ENCODE measurements at places on chromosomes 6 and 20. TPM values are rescaled to one million over a fixed set of nuclear protein-coding genes. Genes with fewer than 3 reads are reported as not detected.

- no peak overlapping the region for H3K27ac ChIP-seq
- no peak overlapping the region for H3K4me3 ChIP-seq
- no peak for DNase-seq
- H3K27me3 ChIP-seq: no peaks in the 10 kb centered on the region
These were observed 19.7 kb upstream of the HLA-DRB1 start for GRCh38 chr6:32609391-32609730.

- no peak for DNase-seq
- H3K4me1 ChIP-seq: peaks cover 11% of the 10 kb centered on the region
- no peaks in the 10 kb centered on the region for H3K36me3 ChIP-seq
- H3K27ac ChIP-seq: no peak overlapping the region
- no peaks in the 10 kb centered on the region for H3K27me3 ChIP-seq
These were observed 87.7 kb downstream of the EPB41L2 start for GRCh38 chr6:130975325-130975724.

DNA sequence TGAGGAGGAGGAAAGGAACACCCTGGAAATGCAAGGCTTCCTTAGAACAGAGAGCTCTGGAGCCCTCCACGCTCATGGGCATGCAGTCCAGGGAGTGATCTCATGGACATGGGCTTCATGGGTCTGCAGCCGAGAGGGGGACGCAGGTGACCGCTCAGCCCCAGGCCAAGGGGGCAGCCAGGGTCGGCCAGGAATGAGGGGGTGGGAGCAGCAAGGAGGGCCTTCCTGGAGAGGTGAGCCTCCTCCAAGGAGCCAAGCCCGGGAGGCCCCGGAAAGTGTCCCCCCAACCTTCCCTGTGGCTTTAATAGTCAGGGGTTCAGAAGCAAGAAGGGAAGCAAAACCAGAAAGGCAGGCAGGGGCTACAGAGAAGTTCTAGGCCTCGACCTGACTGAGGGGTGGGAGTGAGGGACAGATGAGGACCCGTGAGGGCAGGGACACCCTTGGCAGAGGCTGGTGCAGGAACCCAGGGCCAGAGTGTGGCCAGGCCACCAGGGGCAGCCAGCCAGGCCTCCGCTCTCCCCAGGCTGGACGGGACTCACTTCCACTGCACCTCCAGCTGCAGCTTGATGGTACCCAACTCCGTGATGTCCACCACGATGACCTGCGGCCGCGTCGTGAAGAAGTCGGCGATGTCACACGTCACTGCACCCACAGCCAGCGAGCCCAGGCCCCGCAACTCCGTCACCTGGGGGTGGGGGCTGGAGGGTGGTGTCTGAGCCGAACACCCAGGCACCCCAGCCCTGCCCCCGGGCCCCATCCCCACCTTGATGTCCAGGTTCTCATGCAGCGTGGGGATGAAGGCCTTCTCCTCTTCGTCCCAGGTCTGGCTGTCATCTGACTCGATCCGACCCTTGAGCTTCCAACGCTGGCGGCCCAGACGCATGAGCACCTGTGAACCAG, 83.2 kb downstream of the RIPOR3 start:
- H3K36me3 ChIP-seq: no peaks in the 10 kb centered on the region
- H3K27ac ChIP-seq: no peak overlapping the region
- H3K4me1 ChIP-seq: peaks cover 4% of the 10 kb centered on the region

Gene CST5
- total RNA-seq: not detected

Data from T-helper 17 cell (primary cell).